D341Med (cell line): ENCODE measurements at places on chromosomes 12 and 14.

DNA sequence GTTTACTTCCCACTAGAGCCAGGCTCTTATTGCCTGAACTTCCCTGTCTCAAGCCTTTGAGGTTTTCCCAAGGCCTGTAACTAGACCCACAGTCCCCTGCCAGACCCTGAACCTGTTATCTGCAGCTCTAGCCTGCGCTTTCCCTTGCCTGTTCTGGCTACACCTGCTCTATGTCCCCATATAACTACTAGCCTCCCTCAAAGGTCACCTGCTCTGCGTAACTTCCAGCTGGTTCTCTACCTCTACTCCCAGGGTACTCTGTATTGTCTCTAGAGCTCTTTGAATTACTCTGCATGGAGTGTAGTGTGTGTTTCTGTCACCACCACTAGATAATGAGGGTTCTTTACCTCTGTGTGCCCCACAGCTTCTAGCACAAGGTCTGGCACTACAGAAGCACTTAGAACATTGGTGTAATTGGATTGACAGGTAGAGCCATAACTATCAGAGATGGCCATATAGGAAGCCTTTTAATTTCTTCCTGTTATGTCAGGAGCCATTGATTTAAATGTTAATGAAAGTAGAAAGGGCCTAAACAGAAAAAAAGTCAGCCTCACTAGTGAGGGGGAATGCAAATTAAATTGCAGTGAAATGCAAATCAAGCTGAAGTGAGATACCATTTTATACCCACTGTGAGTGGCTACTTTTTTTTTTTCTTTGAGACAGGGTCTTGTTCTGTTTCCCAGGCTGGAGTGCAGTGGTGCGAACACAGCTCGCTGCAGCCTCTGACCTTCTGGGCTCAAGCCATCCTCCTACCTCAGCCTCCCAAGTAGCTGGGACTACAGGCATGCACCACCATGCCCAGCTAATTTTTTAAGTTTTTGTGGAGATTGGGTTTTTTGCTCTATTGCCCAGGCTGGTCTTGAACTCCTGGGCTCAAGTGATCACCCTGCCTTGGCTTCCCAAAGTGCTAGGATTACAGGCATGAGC is 47.8 kb downstream of the EID3 start:
- DNase-seq: no peak

DNA sequence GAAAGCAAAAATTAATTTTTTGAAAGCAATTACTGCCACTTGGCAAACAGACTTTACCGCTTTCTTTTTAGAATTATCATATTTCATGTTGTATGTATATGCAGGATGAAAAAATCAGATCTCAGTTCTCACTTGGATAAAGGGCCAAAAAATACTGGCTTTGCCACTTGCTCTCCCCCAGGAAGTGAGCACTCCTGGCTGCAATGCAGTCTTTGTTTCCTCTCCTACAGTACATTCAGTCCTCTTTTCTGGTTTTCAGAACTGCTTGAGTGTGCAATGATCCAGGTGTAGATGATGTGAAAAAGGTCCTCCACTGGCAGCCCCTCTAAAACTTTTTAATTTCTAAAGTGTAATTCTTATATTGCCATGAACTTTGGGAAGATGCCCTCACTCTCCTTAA is 183.4 kb downstream of the SLC25A21 start:
- DNase-seq: no peak

DNA sequence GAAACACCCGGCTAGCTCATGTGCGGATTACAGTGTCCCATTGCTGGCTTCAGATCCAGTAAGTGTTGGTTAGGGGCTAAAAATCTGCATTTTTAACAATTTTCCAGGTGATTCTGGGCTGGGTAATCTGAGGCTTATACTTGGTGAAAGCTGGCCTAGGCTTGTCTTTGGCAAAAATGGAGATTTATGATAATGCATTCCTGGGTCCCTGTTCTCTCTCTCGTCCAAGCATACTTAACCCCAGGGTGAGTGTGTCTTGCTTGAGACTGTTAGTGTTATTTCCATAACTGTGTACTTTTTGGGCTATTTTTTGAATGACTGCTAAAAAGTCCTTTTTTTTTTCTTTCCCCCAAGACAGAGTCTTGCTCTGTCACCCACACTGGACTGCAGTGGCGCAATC is 43.2 kb downstream of the SNAPC1 start:
- no peak for DNase-seq

- no peak for DNase-seq
These were observed 88.2 kb downstream of the DUSP16 start for GRCh38 chr12:12474471-12474928.

GRCh38 chr14:102078831-102079699 is 7.8 kb downstream of the HSP90AA1 start:
- no peak for DNase-seq

DNA sequence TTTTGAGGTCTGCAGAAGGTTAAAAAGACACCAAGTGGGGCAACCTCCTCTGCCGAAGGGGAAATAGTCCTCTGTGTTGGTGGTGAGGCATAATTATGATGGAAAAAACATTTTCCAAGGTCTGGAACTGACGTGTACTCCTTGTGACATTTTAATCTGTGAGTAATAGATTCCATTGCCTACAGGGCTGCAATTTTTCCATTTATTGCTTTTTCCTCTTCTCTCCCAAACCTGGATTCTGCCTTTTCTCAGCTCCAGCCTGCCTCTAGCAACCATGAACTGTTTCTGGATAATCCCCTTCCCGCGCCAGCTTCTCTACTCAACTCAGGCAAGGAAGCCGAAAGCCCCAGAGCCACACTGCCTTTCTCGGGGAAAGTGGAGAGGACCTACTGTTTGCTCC is 230.1 kb upstream of the PLXNC1 start:
- DNase-seq: no peak
